ENCODE measurements at places on chromosomes 13 and 19. TPM values are rescaled to one million over a fixed set of nuclear protein-coding genes. Genes with fewer than 3 reads are reported as not detected.

GRCh38 chr13:20776751-20777150 lies 3.0 kb upstream of the EEF1AKMT1 start:
- no peak for DNase-seq

The KLK14 gene
- total RNA-seq = 1.1 TPM

DNA sequence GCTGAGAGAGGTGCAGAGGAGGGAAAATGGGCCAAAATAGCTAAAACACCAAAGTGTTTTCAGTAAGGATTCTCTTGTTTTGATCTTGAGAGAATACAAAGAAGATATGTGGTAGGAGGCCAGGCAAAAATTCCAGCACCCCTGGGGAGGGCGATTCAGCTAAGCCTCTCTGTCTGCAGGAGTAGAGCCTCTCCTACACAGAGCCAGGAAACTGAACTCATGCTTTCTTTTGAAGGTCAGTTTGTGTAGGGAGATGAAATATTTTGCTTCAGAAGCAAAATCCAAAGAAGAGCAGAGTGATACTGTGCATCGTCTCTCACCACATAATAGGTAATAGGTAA lies 565.0 kb downstream of the FGF9 start:
- no peak for DNase-seq

The ANGPTL8 gene
- total RNA-seq = not detected

- DNase-seq = no peak
Measured at GRCh38 chr19:39533003-39533512, 406 bp upstream of the EID2B start.

The MYBPC2 gene
- total RNA-seq = not detected

- DNase-seq = no peak
Measured at GRCh38 chr13:46896341-46897137, at the start of gene HTR2A. Gene HTR2A, minus strand, starts transcription at chr13:46897053. Its CDS starts 1,147 bp downstream, at chr13:46895906.

Data from natural killer cell (primary cell).